IMR-90 (cell line): ENCODE measurements at places on chromosomes 1 and 21. TPM values are rescaled to one million over a fixed set of nuclear protein-coding genes. Genes with fewer than 3 reads are reported as not detected.

- DNase-seq, result no peak
- 0 out of 2 replicates have a peak, but pooled peaks cover 1% of the 10 kb centered on the region for H3K4me1 ChIP-seq
- H3K27me3 ChIP-seq, result no peaks in the 10 kb centered on the region
- peaks cover 11% of the 10 kb centered on the region for H3K36me3 ChIP-seq
- no peak overlapping the region for H3K27ac ChIP-seq
Observed at GRCh38 chr21:36032647-36033406, 27.5 kb downstream of the SETD4 start.

DNA sequence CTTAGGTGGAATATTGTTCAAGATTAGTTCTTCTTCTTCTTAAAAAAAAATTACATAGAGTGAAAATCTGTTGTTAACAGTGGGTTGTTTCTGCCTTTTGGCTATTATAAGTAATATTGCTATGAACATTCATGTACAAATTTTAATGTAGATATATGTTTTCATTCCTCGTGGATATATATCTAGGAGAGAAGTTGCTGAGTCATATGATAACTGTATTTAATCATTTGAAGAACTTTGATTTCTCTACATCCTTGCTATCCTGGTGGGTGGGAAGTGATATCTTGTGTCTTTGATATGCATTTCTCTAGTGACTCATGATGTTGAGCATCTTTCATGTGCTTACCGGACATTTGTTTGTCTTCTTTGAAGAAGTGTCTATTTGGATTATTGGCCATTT, 29.9 kb downstream of the MAST2 start:
- DNase-seq, result peak; percentile 41
- no peaks in the 10 kb centered on the region for H3K27me3 ChIP-seq
- H3K36me3 ChIP-seq, result peaks cover 5% of the 10 kb centered on the region
- H3K4me1 ChIP-seq, result no peaks in the 10 kb centered on the region
- H3K27ac ChIP-seq, result no peak overlapping the region

DNA sequence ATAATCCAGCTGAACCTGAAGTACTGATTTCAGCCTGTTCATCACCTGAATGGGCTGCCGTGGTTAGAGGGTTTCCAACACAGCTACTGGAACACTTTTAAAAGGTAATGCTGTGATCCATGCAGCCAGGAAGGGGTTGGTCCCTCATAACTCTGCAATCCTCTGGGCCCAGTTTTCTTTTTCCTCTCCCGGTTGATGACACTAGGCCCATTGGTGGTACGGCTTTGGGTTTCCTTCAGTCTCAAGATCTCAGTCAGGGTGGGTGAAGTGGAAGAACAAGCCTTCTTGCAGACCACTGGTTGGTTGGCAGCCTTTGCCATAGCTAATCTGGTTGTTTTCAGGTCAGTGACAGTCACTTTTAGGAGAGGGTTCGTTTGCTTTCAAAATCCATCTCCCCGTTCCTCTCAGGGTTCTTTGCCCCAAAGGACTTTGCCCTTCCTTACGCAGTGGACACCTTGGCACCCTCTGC, 502 bp upstream of the SLC35A3 start:
- peak overlapping the region; percentile 94 for H3K4me3 ChIP-seq
- no peaks in the 10 kb centered on the region for H3K27me3 ChIP-seq
- H3K36me3 ChIP-seq, result no peaks in the 10 kb centered on the region
- DNase-seq, result no peak

- no peaks in the 10 kb centered on the region; the same call in 1 of the 2 replicates for H3K4me1 ChIP-seq
- no peak overlapping the region for H3K27ac ChIP-seq
- no peak for DNase-seq
- H3K27me3 ChIP-seq, result no peaks in the 10 kb centered on the region
- H3K4me3 ChIP-seq, result no peak overlapping the region
Observed at GRCh38 chr1:29043274-29043965, 80.3 kb downstream of the TMEM200B start.

- no peak overlapping the region for H3K27ac ChIP-seq
- DNase-seq, result peak; percentile 57
- H3K4me3 ChIP-seq, result no peak overlapping the region
- peaks cover 11% of the 10 kb centered on the region for H3K4me1 ChIP-seq
- no peaks in the 10 kb centered on the region for H3K36me3 ChIP-seq
Observed at GRCh38 chr1:208185801-208186231, 58.4 kb downstream of the PLXNA2 start.

KIF26B gene
- polyA plus RNA-seq, result 0.37 and 0.53 TPM in 2 replicates
